ENCODE measurements at places on chromosomes 2 and 18. TPM values are rescaled to one million over a fixed set of nuclear protein-coding genes. Genes with fewer than 3 reads are reported as not detected.

DNA sequence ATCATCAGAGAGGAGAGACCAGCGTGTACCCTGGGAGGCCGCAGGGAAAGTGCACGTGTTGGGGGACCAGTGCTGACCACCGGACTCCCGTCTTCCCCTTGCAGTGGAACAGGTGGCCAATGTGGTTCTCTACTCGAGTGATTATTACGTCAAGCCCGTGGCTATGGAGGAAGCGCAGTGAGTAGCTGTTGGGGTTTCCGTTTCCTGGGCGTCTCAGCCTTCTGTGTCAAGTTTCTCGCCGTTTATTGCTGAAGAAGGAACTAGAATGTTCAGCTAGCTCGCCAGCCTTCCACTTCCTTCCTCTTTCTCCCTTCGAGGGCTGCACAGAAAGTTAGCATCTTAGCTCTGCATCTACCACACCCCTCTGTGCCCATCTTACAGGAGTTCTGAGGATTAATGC is 22.8 kb upstream of the DGKD start:
- DNase-seq = no peak

- DNase-seq = no peak
Observed at GRCh38 chr2:157845081-157845480, 31.0 kb downstream of the ACVR1 start.

DNA sequence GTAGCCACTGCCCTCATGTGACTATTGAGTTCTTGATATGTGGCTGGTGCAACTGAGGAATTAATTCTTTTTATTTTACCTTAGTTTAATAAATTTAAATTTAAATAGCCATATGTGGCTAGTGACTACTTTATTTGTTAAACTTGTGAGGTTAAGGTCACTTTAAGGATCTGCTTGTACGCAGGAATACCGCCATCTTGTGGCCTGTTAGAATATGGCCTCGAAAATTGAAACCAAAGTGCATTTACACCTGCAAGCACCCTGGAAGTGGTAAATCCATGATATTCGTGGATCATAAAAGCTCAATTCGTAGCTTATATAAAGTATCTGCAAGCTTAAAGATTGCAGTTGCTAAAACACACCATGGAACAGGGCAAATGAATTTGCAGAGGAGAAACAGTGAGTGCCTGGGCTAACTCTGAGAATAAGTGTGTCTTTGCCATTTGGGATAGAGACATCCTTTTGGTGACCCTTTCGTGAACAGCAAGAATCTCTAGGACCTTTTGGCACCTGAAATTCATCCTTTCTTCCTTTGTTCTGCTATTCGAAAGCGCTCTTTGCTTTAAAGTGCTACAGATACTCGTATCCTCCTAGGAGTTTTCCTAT is 59.9 kb upstream of the REG3A start:
- no peak for DNase-seq

ST3GAL5 gene
- total RNA-seq = 11.3 TPM

RIT2 gene
- total RNA-seq = not detected

DNA sequence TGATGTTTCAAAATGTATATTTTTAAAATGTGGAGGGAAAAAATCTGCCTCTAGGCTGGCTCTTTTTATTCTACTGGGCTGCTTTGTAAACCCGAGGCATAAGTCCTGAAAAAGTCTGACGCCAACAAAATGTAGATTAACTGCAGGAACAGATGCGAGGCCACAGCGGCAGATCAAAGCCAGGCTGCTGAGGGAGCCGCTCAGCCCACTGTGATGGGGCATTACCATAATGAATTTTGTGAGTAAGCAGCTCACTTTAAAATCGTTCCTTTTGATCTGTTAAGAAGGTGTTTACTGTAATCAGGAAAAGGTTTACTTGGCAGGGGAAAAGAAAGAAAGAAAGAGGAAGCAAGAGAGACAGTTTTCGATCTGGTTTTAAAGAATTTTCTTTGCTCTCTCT is 269.0 kb downstream of the ICOS start:
- no peak for DNase-seq

GTF2A1L gene
- total RNA-seq = 39.5 TPM

RBM43 gene
- 4.7 TPM for total RNA-seq

- no peak for DNase-seq
Observed at GRCh38 chr2:169819106-169819505, 5.6 kb downstream of the METTL5 start.

BUB1 gene
- 1.1 TPM for total RNA-seq

GRCh38 chr18:3454365-3455089 is 4.6 kb downstream of the TGIF1 start:
- DNase-seq = peak; percentile 82

GRCh38 chr2:1995987-1996386 is 251.7 kb upstream of the PXDN start:
- DNase-seq = no peak

GRCh38 chr2:2635025-2635528 is 304.0 kb upstream of the MYT1L start:
- peak; percentile 42 for DNase-seq

GRCh38 chr2:144151405-144151804 is 368.5 kb downstream of the ZEB2 start:
- no peak for DNase-seq

DNA sequence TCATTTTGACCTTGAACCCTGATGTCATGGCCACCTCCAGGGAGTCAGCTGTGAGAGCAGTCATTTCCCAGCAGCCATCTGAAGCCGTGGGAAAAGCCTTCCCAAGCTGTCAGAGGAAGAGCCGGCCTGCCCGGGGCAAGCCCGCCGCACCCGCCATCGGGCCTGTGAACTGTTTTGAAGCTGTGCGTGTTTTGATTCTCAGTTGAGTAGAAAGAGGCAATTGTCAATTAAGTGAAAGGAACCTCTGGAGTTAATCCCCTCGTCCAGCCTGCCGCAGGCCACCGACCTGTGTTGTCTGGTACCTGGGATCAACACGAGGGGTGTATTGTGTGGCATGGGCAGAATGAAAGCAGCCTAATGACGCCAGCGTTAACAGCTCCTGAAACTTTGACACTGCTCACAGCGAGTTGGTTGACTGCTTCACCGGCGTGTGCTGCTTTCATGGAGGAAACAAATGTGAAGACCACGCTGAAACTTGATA is 318.4 kb downstream of the AGAP1 start:
- DNase-seq = no peak

DNA sequence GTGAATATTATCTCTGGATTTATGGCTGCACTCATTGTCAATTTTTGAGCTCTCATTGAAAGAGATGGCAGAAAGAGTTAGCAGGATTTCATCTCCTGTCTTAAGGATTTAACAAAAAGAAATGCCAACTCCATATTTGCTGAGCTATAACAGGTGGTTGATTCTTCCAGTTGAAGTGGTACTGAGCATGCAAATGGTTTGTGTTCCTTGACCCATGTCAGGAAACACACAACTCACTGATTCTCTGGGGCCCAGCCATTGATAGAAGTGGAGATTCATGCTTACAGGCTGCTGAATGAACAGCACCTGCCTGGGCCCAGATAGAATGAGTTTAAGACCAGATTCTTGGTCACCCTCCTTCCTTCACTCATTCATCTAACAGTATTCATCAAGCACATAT is 128.8 kb downstream of the CERS6 start:
- no peak for DNase-seq

GRCh38 chr2:85503851-85504777 is 34.9 kb upstream of the MAT2A start:
- DNase-seq = no peak

- no peak for DNase-seq
Observed at GRCh38 chr2:223901854-223902253, 43.3 kb downstream of the WDFY1 start.
